Left lung (tissue), 14 donors: ENCODE measurements at places on chromosomes 4 and X. TPM values are rescaled to one million over a fixed set of nuclear protein-coding genes. Genes with fewer than 3 reads are reported as not detected.

DNA sequence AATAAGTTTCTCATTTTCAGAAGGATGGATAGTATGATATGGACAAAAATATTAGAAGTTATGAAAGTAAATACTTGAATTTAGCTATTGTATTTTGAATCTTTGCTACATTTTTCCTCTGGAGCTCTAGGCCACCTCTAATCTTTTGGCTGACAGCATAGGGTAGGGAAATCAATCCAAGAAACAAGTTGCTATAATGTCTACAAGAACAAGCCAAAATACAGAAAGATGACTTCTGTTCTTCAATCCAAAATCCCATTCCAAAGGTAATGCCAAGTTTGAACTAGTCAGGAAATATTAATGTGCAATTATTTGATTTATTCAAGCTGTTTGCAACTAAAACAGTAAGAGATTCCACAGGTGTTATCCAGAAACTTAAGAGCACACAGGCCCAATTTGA is 1323.1 kb downstream of the ADGRL3 start:
- no peak for DNase-seq

- no peak for DNase-seq
Observed at GRCh38 chr4:155773196-155773800, 14.5 kb downstream of the GUCY1B1 start.

DNA sequence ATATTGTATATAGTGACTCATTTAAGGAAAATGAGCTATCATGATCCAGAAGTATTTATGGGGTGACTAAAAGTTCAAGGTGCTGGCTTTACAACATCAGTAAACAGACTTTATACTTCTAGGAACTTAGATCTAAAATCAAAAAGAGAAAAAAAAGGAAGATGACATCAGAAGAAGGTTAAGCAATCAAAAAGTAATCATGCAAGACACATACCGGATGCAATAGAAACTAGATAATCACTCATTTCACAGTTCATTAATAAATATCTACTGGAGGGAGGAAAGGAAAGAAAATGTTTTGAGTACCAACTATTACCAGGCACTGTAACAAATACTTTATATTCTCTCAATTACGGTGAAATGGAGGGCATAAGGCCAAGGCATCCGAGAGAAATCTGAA is 276.4 kb downstream of the SPRY1 start:
- no peak for DNase-seq

DNA sequence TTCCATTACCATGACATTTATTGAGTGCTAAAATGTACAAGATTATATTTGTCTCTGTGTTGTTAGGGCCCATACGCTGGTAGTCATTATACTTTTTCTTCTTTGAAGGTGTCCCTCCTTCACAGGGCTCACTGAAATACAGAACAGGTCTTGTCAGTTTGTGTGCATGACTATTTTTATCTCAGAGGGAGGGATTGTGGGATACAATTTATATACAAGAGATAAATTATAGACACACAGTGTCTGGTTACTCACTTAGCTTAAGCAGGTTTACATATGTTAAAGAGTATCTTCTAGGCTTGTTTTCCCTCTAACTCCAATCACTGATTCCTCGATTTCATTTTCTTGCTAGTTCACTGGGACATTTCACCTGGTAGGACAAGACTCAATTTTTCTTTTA is 143.3 kb upstream of the GUCY1A1 start:
- DNase-seq: no peak

BCOR gene
- 61.1 TPM for polyA plus RNA-seq

GPR173 gene
- 17.1 TPM for polyA plus RNA-seq

ZRSR2 gene
- polyA plus RNA-seq: 18.6 TPM

LANCL3 gene
- 3.2 TPM for polyA plus RNA-seq
